Lung (tissue), 17 donors: ENCODE measurements at places on chromosomes 11 and 22. TPM values are rescaled to one million over a fixed set of nuclear protein-coding genes. Genes with fewer than 3 reads are reported as not detected.

DNA sequence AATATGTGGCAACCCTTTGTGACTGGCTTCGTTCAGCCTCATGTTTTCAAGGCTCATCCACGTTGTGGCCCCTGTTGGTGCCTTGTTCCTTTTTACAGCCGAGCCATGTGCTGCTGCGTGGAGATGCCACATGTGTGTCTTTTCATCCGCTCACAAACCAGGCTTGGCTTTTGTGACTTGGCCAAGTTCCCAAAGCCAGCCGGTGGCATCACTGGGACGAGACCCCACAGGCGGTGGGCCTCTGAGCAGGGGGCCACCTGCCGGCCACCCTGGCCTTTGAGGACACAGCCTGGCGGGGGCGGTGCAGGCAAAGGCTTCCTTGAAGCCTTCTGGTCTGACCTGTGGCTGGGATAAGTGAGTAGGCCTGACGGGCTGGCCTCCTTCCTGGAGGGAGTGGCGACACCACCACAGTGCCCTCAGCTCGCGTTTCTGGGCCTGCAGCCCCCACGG is 10.5 kb downstream of the GRK2 start:
- DNase-seq = peak; percentile 44

CALCA gene
- 6.2 TPM for polyA plus RNA-seq

ADORA2A gene
- 54.9 TPM for polyA plus RNA-seq

P2RY2 gene
- 9.1 TPM for polyA plus RNA-seq

DNA sequence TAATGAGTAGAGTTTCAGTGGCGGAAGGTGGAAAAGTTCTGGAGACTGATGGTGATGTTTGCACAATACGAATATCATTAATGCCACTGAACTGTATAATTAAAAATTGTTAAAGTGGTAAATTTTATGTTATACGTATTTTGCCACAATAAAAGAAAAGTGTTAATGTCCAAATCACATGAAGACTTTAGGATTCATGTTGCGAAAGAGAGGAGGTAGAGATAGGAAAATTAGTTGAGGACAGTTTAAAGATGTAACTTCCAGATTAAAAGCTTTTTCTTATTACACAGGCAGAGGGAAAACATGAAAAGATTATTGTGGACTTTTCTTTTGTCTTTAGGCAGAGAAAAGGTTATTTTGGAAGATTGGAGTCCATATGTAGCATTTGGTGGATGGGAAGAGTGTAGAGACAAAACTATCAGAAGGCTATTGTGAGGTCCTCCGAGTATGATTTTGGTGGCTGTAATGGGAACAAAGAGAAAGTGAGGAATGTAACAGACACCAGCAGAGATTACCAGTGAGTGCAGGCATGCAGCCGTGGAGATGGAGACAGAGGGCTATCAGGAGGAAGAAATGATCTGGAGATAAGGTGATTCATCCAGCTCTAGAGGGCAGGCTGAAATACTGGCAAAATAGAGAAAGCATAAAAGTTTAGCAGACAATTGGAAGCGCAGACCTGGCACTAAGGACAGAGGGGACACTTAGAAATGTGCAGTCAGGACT is 12.5 kb downstream of the VPS26B start:
- no peak for DNase-seq

CSNK2A3 gene
- 0.39 TPM for polyA plus RNA-seq

SHANK3 gene
- 15.5 TPM for polyA plus RNA-seq

DNA sequence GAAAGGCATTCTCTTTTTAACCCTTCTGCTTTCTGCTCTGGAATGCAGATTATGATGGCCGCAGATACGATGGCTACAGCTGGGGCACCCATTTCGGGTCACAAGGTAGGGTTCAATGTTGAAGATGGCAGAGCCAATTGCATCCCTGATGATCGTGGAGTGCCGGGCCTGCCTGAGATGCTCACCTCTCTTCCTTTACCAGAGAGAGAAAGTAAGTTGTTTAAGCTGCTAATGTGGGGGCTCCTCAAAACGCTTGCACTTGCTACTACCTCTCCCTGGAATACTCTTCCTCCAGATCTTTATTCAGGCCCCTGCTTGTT is 50.8 kb upstream of the PRDM11 start:
- no peak for DNase-seq

DNA sequence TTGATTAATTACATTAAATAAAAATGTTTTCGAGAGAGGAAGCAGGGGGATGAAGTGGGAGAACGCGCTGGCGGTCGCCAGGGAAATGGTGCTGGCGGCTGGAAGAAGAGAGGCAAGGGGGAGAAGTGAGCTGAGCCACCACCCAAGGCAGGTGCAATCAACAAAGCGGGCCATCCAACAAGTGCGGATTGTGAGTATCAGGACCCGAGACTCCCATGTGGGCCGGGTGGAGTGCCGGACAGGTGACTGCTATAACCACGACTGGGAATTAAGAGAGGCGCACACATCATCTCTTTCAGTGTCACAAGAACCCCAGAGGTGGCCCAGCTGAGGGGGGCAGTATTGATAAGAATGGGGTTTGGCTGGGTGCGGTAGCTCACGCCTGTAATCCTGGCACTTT is 41.2 kb upstream of the ATXN10 start:
- DNase-seq = no peak
